Gastroesophageal sphincter (tissue), 4 donors: ENCODE measurements at places on chromosomes 11 and 22.

DNA sequence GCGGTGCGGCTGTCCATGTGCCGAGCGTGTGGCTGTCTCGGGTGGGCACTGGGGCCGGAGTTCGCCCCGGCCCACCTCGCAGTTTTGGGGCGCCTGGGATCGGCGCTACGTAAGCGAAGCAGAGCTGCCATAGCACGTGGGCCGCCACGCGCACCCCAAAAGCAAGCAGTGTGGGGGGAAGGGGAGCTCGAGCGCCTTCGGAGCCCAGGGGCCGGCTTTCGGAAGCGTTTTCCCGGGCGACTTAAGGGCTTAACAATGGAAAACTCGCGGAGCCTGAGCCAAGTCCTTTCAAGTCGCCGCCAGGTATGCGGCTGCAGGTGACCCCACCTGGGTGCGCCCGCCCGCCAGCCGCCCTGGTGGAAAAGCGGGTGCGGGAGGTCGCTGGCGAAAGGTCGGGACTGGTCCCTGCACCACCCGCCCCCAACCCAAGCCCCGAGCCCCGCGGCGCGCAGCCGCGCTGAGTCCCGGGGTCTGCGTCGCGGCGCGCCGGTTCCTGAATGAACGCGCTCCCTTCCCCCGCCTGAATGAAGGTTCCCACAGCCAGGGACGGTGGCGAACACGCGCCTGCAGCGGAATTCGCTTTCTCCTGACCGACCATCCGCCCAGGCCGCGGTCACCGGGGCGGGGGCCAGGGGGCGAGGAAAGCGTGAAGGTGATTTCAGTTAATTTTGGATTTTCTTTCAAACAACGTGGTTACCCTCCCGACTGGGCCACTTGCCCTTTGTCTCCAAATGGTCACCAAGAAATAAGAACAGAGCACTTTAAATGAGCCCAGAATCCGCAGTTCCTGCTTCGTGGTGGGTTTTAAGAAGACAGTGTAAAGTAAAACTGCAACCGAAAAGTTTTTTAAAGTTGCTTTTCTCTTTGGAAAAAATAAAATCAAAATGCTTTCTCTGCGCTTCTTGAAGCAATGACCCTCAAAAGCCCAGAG lies 2.8 kb upstream of the CCND1 start:
- peaks cover 95% of the 10 kb centered on the region for H3K27me3 ChIP-seq
- peaks cover 42% of the 10 kb centered on the region for H3K4me1 ChIP-seq
- ATAC-seq = no peak
- H3K4me3 ChIP-seq = peak overlapping the region; percentile 53
- no peaks in the 10 kb centered on the region for H3K36me3 ChIP-seq
- no peak overlapping the region for H3K27ac ChIP-seq

GRCh38 chr22:19959587-19960490 lies 18.2 kb upstream of the TXNRD2 start:
- H3K27me3 ChIP-seq = no peaks in the 10 kb centered on the region
- no peaks in the 10 kb centered on the region for H3K36me3 ChIP-seq
- H3K4me3 ChIP-seq = no peak overlapping the region
- ATAC-seq = no peak

GRCh38 chr11:47348859-47349258 lies 3.6 kb downstream of the MYBPC3 start:
- no peak for ATAC-seq
- H3K27ac ChIP-seq = no peak overlapping the region
- H3K4me3 ChIP-seq = no peak overlapping the region

GRCh38 chr11:7657306-7658025 lies 15.8 kb downstream of the CYB5R2 start:
- ATAC-seq = peak; percentile 85
- peak overlapping the region; percentile 0 for H3K27ac ChIP-seq
- no peaks in the 10 kb centered on the region for H3K27me3 ChIP-seq
- H3K4me3 ChIP-seq = no peak overlapping the region
- no peaks in the 10 kb centered on the region for H3K4me1 ChIP-seq

- no peak overlapping the region for H3K4me3 ChIP-seq
- ATAC-seq = no peak
- H3K4me1 ChIP-seq = no peaks in the 10 kb centered on the region
- H3K27ac ChIP-seq = no peak overlapping the region
- no peaks in the 10 kb centered on the region for H3K36me3 ChIP-seq
Measured at GRCh38 chr22:49328630-49329405, 498.9 kb downstream of the BRD1 start.

DNA sequence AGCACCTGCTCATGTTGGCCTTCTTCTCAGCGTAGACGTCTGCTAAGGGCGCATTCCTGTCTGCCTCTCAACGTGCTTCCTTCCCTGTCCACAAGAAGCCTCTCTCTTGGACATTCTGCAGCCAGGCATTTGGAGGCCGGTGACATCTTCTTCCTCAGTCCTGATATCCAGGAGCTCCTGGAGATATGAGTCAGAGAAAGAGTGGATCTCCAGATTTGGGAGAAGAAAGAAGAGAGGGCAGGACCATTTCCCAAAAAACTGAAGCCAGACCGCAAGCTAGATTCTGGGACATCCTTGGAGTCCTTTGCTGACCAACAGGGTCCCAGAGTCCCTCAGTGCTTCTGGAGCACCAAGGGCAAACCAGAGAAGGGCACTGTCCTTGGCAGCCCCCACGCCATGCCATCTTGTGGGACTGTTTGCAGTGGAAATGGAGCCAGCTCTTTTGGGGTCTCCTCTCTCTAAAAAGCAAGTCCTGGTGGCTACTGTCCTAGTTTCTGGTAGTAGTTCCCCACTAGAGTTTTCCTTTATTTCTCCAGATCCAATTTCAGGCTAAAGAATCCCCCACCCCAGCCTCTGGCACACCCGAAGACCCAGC lies 36.1 kb upstream of the SYT13 start:
- no peaks in the 10 kb centered on the region for H3K36me3 ChIP-seq
- H3K27ac ChIP-seq = no peak overlapping the region
- H3K4me3 ChIP-seq = no peak overlapping the region
- no peak for ATAC-seq
- peaks cover 16% of the 10 kb centered on the region for H3K4me1 ChIP-seq
